ENCODE measurements at places on chromosomes 16 and 17.

DNA sequence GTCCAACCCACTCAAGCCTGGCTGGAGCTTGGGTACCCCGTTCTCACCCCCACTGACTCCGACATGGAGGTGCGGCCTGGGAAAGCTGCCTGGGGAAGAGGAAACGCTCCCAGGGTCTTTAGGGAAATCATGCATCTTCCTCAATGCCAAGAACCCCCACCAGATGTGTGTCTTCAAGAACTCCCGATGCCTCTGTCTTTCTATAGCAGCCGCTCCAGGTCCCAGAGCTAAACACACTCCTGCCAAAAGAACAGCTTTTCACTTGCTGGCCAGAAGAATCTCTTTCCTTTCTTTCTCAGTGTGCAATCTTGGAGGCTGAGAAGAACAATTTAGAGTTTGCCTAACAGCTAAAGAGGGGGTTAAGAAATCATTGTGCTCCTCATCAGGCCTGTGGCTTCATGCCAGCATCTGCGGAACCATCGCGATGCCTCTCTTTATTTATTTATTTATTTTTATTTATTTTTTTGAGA, 41.1 kb upstream of the MTSS2 start:
- DNase-seq: no peak

GRCh38 chr17:28725660-28726225, 290 bp downstream of the TLCD1 start:
- peak; percentile 31 for DNase-seq

DNA sequence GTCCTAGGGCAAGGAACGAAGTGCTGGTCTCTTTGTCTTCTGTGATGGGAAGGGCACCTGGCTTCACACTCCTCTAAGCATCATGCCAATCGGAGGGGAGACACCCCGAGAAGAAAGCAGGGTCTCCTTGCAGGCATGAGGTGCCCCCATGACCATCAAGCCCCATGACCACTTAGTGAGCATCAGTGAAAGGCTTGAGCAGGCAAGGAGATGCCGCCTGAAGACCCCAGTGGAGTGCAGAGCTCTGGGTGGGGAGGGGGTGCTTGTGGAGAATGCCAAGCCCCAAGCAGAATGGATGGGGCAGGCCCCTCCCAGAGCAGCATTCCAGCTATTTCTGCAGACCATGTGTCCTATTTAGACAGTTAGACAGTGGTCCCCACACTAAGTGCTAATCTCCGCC, 232.7 kb upstream of the TNRC6C start:
- no peak for DNase-seq

DNA sequence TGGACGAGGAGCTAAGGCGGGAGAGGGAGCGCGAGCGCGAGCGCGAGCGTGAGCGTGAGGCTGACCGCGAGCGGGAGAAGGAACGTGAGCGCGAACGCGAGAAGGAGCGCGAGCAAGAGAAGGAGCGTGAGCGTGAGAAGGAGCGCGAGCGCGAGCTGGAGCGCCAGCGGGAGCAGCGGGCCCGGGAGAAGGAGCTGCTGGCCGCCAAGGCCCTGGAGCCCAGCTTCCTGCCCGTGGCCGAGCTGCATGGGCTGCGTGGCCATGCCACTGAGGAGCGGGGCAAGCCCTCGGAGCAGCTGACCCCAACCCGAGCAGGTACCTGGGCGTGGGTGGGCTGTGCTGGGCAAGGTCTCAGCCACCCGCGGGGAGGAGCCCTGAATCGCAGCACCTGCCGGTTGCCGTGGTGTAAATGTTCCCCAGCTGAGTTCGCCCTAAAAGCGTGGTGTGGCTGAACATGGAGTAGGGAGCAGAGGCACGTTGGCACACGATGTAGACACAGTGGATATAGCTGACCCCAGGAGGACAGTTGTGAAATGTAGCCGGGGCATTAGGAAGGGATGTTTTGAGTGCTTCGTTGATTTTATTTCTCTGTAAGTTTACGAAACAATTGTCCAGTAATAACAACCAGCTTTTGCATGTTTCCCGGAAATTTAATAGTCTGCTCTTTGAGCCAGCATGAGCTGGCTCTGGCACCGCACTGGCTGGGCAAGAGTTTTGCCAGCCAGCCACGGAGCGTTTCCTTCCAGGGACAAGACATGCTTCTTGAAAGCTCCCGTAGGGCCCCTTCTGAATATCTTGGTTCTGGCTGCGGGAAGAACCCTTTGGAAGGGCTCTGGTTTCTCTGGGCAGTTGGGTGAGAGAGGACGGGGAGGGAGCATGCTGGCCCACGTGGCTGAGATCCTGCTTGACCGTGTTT, 32.1 kb downstream of the GINS2 start:
- no peak for DNase-seq

DNA sequence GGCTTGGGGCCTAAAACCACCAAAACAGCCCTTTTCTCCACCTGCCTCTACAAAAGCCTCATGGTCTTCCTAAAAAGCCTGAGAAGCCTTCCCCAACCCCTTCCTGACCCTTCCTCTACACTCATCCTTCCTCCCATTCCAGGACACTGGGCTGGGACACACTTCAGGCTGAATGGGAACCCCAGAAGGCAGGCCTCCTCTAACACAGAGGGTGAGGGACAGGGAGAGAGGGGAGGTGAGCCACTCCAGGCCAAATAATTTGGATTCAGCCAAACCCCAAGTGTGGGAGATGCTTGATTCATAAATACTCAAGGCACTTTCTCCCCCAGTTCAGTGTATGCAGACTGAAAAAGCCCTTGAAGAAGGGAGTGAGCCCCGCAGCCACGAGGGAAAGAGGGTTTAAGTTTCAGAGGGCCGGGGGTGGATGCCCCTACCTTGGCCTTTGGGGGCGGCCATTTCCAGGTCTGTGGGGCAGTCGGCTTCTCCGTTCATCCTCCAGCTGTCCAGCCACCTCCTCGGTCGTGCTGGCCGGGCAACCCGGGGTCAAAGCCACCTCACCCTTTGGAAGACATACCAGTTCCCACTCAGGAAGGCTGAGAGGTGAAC, 1.6 kb downstream of the UBTF start:
- DNase-seq: no peak

DNA sequence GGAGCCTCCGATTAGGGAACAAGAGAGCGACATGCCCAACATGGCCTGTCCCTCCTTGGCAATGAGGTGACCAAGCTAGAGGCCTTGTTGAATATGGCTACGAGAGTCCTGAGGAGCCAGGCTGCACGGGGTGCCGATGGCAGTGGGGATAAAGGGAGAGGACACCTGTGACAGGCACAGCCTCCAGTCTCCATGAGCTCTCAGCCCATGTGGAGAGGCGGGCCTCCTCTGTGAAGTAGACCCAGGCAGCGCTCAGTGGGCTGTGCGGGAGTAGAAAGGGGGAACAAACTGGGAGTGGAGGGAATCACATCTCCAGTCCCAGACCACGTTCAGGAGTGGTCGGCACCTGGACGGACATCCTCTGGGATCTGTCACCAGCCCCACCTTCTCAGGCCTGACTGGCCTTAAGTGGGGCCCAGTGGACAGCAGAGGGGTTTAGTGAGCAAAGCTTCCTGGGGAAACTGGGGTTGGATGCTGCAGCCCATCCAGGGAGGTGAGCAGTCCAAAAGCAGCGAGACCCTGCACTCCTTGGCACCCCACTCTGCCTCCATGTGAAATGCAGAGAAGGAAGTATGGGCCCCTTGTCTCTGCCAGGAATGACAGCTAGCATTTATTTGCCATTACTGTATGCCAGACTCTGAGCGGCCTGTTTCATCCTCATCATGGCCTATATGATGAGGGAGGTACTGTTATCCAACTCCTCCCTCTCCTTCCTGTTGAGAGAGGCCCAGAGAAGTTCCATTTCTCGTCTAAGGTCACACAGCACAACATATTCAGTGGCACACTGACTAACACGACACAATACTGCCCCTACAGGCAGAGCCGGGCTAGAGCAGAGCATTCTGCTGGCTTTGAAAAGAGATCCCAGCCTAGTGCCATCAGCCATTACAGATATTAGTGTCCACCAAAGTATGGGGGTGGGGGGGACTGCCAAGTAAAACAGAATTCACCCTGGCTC, 4.5 kb upstream of the TMEM92 start:
- peak; percentile 41 for DNase-seq

GRCh38 chr17:42804918-42805367, 6.3 kb downstream of the CNTD1 start:
- DNase-seq: no peak

- no peak for DNase-seq
These were observed 15.7 kb downstream of the MGAT5B start for GRCh38 chr17:76883744-76884525.

DNA sequence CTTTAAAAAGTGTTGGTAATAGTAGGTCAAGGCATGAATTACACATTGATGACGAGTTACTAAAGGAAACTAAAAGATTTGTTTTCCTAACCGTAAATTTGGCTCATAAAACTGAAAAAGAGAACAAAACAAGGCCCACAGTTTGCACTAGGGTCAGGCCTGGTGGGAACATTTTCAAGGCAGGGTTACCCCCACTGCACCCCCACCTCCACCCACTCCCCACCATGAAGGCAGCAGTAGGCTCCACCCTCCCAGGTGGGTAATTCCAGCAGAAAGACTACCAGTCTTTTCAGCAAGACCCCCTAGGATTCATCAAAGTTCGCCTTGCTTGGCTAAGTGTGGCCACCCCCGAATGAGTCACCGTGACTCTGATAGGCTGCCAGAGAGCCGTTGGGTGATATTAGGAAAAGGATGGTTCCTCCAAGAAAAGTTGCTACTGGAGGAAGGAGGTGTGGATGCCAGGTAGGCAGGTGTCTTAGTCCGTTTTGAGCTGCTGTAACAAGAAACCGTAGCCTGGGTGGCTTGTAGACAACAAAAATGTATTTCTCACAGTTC, 8.6 kb downstream of the DNAAF1 start:
- DNase-seq: no peak

- no peak for DNase-seq
These were observed 482 bp downstream of the DCTPP1 start for GRCh38 chr16:30429418-30429677.
